Endothelial cell of umbilical vein (primary cell): ENCODE measurements at places on chromosomes 7 and 10. TPM values are rescaled to one million over a fixed set of nuclear protein-coding genes. Genes with fewer than 3 reads are reported as not detected.
A peak's percentile ranks its signal among the peaks of the same experiment; 100 is the strongest.

DNA sequence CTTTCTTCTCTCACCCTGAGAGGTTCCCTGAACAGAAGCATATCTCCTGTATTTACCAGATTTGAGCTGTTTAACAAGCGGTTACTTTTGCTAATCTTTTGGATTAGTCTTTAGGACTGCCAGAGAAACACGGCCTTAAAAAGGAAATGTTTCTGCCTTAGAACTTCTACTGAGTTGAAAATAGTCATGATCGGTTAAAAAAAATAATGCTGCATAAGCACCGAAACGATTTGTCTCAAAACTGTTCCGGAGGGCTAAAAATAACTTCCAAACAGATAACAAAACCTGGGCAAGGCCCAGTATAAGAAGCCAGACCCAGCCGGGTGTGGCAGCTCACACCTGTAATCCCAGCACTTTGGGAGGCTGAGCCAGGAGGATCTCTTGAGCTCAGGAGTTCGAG, 43.3 kb upstream of the CYTH3 start:
- DNase-seq: no peak

- peak; percentile 36 for DNase-seq
Observed at GRCh38 chr7:28358423-28358868, 53.9 kb upstream of the CREB5 start.

GRCh38 chr7:159006610-159007130, 138.0 kb downstream of the VIPR2 start:
- no peak for DNase-seq

GRCh38 chr7:110397927-110398660, 692.8 kb upstream of the LRRN3 start:
- DNase-seq: no peak

DNA sequence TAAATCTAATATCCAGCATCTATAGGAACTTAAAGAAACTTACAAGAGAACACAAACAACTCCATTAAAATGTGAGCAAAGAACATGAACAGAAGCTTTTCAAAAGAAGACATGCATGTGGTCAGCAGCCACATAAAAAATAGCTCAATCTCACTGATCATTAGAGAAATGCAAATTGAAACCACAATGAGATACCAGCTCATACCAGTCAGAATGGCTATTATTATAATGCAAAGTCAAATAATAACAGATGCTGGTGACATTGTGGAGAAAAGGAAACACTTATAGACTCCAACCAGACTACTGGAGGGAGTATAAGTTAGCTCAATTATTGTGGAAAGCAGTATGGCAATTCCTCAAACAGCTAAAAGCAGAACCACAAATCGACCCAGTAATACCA, 1314.5 kb downstream of the XPNPEP1 start:
- DNase-seq: no peak

GRCh38 chr10:30576641-30577040, 52.9 kb downstream of the LYZL2 start:
- DNase-seq: no peak

DNA sequence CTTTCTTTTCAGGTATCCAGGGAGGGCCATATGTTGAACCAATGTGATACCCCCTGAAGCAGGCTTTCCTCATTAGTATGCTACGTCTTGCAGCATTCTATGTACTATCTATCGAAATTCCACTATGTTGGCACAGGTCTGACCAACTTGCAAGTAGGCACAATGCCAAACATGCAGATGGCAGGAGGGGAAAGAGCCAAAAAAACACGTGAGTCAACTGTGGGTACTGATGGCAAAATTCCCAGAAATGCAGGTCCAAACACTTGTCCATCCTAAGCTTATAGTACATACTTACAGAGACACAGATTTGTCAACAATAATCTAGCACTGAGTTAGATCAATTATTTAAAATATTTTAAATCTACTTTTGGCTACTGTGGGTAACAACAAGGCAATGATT, 394.9 kb downstream of the DGKB start:
- no peak for DNase-seq

DNA sequence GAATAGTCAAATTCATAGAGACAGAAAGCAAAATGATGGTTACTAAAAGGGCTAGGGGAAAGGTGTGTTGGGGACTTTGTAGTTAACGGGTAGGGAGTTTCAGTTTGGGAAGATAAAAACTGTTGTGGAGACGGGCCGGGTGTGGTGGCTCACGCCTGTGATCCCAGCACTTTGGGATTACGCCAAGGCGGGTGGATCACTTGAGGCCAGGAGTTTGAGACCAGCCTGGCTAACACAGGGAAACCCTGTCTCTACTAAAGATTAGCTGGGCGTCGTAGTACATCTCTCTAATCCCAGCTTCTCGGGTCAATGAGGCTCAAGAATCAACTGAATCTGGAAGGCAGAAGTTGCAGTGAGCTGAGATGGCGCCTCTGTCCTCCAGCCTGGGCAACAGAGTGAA, 30.8 kb downstream of the KPNA7 start:
- DNase-seq: no peak

OR2A25 gene
- total RNA-seq: not detected in 2 replicates

KLF14 gene
- not detected in 2 replicates for total RNA-seq

PLXNA4 gene
- total RNA-seq: 10.6 and 20.4 TPM in 2 replicates

ITPRID1 gene
- not detected in 2 replicates for total RNA-seq

NODAL gene
- not detected in 2 replicates for total RNA-seq

AVPI1 gene
- total RNA-seq: 2.4 and 3.0 TPM in 2 replicates

PRSS37 gene
- total RNA-seq: not detected in 2 replicates

OPALIN gene
- not detected in 2 replicates for total RNA-seq

LMTK2 gene
- 13.8 and 16.6 TPM in 2 replicates for total RNA-seq
